ENCODE measurements at places on chromosomes 2 and 18.

DNA sequence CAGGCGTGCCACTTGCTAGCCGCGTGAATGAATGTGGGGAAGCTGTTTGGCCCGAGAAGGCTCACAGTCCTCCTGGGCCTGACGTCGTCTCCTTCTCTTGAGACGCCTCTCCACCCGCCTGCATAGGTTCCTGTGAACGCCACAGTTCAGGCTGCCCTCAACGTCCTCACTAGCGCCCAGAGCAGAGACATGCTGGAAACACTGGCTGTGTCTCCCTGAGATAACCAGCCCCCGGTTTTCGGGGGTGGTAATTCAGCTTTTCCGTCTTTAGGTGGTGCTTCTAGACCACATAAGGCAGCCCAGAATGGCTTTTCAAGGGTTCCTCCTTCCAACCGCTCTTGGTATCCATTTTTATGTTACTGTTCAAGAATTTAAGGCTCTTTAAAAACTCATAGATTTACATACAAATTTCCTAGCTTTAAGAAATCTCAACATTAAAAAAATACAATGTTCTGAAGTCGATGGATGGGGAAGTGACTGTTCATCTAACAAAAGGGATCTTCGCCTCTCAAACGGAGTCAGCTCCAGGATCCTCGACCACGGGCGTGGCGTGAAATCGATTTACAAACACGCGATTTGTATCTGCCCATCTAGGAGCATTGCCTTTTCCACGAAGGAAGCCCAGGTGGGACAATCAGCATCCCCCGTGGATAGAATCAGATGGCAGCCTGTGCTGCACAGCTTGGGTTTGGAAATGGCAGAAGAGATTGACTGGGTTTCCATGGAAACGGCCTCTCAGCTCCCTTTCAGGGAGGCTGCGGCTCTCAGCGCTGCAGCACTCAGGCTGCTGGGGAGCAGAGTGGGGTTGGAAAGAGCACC is 110.6 kb upstream of the PXDN start:
- DNase-seq: no peak

DNA sequence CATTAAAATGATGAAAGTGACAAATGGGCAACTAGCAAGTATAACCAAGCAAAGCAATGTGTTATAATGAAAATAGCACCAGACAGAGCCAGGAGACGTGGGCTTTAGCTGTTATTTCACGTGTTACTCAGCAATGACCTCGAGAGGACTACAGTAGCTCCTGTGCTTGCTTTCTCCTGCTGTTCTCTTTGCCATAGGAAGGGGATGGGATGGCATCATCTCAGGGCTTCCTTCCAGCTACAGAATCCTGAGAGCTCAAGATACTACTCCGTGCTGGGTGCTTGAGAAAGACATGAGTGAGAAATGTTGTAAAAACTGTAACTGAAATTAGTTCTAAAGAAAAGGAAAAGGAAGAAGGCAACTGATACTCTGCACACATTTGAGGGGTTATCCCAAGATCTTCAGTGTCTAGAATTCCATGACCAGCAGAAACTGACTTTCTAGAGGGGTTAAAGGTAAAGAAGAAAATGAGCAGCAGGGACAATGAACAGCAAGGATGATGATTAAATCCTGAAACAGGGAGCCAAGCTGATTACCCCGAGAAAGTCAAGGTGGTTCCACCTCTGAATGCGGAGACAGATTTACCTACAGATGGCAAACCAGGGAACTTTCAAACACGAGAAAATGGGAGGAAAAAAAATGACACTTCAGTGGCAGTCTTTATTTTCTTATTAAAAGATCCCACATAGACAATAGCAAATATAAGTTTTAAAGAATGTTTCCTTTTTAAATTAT is 33.4 kb downstream of the GAREM1 start:
- no peak for DNase-seq

- DNase-seq: no peak
Observed at GRCh38 chr2:144524118-144525009, 4.4 kb upstream of the ZEB2 start.

DNA sequence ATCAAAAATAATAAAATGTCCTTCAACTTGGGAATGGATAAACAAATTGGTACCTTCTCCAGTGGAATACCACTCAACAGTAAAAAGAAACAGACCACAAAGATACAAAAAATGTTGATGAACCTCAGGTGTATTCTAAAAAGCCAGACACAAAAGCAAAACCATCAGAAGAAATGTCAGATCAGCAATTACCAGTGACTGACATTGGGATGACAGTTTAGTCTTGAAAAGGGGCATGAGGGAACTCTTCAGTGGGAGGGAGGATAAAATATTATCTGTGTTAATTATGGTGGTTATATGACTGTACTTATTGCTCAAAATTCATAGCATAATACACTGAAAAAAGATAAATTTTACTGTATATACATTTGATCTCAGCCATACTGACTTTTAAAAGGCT is 473.0 kb downstream of the TMX3 start:
- DNase-seq: no peak

GRCh38 chr2:126874961-126875360 is 23.7 kb upstream of the TEX51 start:
- no peak for DNase-seq

- no peak for DNase-seq
Observed at GRCh38 chr2:7896940-7897487, 784.8 kb upstream of the ID2 start.

DNA sequence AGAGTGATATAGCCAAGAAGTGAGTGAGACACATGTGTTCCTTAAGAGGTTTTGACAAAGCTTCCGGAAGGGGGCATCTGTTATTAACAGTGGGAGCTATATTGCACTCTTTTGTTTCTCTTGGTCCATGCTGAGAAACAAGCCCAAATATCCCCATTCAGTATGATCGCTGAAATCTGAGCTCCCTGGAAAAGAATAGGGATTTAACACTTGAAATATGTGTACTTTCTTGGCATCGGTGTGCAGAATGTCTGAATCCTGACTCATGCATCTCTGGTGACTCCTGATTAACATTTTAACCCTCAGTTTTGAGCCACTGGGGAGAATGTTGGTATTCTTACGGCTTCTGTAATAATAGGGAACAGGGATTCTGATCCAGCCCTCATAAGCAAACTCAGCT is 448.1 kb downstream of the TSN start:
- DNase-seq: no peak
